NCI-H1694 treated with DMSO at 0.1 percent for 48 hours (cell line): ENCODE measurements at places on chromosomes 6 and 20.

- no peak for DNase-seq
Observed at GRCh38 chr20:14800707-14801425, 463.5 kb upstream of the FLRT3 start.

GRCh38 chr20:44153636-44154043 lies 33.3 kb downstream of the JPH2 start:
- no peak for DNase-seq

DNA sequence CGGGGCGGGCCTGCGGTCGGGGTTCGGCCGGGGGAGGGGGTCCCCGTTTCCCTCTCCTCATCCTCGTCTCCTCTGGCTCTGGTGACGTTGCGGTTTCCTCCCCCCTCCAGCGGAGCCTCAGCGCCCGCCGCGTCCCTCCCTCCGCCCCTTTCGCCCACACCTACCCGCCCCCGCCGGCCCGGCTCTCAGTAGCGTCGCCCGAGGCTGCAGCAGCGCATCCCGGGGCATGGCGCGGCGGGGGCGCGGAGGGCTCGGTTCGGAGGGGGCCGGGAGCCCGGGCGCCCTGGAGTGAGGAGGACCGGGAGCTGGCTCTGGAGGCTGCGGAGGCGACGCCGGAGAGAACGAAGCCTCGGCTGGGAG lies at the start of gene DSE:
Gene DSE, plus strand, starts transcription at position 188 of the 360 bp plus-strand sequence. CDS start 28,304 bp downstream, outside the sequence.
- DNase-seq: no peak

- DNase-seq: no peak
Observed at GRCh38 chr6:82205930-82206392, 41.6 kb downstream of the IBTK start.

- DNase-seq: no peak
Observed at GRCh38 chr6:20879526-20879925, 345.3 kb downstream of the CDKAL1 start.

DNA sequence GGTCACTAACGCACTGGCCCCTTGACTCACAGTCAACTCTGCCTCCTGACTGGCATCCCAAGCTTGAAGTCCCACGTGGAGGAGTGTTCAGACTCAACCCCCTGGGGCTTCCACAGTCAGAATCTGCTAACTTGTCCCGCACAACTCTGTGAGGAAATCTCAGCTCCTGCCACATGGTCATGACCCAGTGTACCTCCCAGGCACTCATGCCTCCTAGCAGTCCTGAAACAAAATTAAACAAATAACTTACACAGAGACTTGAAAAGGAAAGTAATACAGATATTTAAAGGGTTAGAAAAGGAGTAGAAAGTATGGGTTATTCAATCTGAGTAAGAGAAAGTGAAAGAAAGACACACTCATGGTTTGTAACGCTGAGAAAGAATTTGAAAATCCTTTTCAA lies 134.9 kb downstream of the GMDS start:
- DNase-seq: no peak

- no peak for DNase-seq
Observed at GRCh38 chr6:150875841-150876240, 10.3 kb downstream of the MTHFD1L start.

- no peak for DNase-seq
Observed at GRCh38 chr6:35008858-35009257, 119.8 kb downstream of the ANKS1A start.

- DNase-seq: no peak
Observed at GRCh38 chr6:73231986-73232391, 6.7 kb upstream of the KHDC1L start.

GRCh38 chr20:37294262-37294981 lies 5.0 kb downstream of the MANBAL start:
- no peak for DNase-seq

DNA sequence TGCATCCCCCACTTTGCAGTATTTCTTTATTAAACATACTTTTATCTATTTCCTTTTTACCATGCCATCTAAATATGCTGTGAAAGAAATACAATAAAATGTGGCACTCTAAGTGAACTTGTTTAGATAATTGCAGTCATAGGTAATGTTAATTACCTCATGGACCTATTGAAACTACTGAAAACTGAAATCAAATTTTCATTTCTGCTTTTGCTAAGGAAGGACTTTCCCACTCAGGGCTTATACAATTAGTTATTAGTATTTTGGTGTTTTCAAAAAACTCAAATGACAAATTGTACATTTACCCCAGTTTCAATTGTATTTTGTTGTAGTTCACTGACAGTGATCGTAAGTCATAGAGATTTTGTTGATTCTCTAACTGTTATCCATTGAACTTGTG lies 88.4 kb downstream of the ID4 start:
- DNase-seq: no peak

- DNase-seq: peak; percentile 60
Observed at GRCh38 chr6:156776470-156776839, 723 bp upstream of the ARID1B start.

DNA sequence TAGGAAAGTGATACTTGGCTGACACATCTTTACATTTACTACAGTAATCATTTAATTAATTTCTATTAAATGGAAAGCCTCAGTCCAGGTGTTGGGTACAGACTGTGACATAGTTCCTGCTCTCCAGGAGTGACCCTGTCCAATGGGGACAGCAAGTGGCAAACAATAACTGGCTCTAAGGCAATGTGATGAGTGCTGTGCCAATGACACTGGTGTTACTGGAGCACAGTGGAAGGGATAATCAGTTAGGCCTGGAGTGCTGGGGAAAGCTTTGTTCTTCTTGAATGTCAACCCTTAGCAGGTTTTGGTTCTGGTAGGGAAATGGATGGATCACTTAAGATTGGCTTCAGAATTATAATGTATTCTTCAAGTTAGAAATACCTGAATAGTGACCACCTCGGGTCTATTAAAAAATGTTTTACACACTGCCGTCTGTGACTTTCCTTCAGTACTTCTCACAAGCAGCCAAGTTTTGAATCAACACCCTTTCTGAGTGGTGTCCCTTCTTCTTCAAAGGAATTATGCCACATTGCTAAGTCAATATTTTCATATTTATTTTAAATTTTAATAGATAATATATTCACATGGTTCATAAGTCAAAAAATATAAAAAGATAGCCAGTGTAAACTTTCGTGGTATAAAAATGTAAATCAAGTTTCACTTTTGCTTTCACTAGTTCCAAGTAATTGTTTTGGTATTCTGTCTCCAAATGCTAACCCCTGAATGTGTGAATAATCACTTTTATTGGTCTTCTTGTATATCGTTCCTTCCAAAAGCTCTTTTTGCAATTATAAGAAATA lies 9.6 kb downstream of the CMTR1 start:
- no peak for DNase-seq

GRCh38 chr6:156616495-156616894 lies 160.7 kb upstream of the ARID1B start:
- DNase-seq: no peak

DNA sequence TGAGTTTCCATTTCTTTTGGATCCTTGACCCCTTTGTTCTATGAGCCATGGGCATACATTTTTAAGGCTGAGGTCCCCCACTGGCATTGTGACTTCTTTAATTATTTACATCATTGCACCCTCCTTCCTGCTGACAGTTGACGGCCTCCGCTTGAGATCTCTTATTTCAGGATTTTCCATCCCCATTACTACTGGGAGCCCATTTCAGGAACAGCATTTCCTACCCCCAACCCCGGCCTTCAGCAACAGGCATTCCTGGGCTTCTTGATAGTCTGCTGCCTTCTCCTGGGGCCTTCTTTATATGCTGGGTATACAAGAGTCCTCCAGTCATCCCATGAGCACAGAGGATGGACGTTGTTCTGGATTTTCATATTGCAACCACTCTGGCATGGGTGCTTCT lies 3.8 kb downstream of the ULBP1 start:
- no peak for DNase-seq

DNA sequence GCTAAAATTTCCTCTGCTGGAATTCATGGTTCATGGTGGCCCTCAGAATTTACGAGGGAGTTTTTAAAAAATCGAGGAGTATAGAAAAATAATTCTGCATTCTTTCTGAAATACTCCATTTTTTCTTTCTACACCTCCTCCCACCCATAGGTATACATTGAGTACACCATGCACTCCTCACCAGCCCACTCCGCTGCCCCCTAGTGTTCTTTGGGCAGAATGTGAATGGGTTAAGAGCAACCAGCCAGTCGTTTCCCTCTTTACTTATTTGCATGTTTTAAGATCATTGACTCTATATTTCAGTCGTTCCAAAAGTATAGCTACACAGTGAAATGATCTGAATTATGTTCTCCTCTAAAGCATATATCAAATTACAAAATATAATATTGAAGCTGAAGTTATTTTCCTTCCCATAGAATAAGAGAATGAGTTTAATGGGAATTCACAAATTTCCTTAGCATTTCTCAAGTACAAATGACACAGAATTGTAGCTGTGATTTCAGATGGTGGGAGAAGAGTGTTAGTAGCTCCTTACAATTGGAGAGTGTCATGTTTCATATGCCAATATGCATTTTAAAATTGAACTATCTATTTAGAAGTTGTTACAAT lies 977.7 kb upstream of the SLC35B3 start:
- peak; percentile 31 for DNase-seq

- DNase-seq: no peak
Observed at GRCh38 chr6:111829998-111830397, 43.3 kb downstream of the FYN start.

- DNase-seq: no peak
Observed at GRCh38 chr6:4872841-4873240, 96.6 kb downstream of the CDYL start.

DNA sequence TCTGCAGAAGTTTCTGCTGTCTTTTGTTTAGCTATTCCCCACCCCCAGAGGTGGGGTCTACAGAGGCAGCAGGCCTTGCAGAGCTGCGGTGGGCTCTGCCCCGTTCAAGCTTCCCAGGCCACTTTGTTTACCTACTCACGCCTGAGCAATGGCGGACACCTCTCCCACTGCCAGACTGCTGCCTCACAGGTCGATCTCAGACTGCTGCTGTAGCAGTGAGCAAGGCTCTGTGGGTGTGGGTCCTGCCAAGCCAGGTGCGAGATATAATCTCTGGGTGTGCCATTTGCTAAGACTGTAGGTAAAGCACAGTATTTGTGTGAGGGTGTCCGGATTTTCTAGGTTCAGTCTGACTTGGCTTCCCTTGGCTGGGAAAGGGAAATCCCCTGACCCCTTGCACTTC lies 23.6 kb upstream of the ZNF337 start:
- no peak for DNase-seq

DNA sequence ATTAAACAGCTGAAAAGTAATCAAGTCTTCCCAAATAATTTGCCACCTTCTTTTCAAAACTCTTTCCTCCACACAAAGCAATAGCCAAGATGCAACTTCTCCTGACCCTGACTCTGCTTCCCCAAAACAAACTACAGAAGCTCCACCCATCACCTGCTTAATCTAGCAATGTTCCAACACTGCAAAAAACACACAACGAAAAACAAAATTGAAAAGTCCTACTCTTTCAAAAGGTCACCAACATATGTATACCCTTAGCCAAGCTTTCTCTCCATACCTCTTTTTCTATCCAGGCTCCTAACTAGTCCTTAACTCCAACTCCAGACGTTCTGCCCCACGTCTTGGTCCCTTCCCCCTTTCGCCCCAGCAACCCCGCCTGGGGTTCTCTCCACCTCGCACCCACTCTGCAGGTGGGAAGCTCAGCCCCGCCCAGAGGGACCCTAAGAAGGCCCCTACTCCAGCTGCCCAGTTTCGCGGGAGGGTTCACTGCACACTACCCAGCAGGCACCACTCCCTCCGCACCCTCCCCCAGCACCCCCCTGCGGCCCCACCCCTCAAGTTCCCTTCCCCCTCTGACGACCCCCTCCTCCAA lies 717 bp downstream of the CSNK2A1 start:
- no peak for DNase-seq

DNA sequence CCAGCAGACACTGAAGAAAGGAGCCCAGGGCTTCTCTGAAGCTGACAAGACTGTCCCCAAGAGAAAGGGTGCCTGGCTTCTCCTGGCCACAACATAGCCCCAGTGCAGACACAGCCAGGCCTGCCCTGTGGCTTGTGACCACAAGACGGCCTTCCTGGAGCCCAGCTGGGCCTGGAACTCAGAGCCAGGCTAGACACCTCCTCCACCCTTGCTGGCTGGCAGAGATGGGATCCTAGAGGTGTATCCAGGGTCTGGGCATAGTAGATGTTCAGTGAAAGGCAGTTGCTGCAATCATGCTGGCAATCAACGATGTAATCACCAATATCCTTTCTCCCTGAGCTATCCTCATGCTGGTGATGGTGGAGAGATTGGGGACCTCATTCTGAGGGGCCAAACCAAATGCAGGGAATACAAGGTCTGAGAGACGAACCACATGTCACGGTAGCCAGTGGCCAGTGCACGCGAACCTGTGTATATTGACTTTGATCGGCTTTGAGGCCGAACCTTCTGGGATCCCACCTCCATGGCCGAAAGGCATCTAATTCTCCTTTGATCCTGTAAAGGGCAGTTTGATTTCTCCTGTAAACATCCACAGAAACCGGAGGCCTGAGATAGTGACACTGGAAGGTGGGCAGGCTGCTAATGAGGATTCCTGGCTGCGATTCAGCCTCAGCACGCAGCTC lies 115.2 kb downstream of the PSMB1 start:
- no peak for DNase-seq

- no peak for DNase-seq
Observed at GRCh38 chr20:19269737-19270340, 57.4 kb downstream of the SLC24A3 start.

DNA sequence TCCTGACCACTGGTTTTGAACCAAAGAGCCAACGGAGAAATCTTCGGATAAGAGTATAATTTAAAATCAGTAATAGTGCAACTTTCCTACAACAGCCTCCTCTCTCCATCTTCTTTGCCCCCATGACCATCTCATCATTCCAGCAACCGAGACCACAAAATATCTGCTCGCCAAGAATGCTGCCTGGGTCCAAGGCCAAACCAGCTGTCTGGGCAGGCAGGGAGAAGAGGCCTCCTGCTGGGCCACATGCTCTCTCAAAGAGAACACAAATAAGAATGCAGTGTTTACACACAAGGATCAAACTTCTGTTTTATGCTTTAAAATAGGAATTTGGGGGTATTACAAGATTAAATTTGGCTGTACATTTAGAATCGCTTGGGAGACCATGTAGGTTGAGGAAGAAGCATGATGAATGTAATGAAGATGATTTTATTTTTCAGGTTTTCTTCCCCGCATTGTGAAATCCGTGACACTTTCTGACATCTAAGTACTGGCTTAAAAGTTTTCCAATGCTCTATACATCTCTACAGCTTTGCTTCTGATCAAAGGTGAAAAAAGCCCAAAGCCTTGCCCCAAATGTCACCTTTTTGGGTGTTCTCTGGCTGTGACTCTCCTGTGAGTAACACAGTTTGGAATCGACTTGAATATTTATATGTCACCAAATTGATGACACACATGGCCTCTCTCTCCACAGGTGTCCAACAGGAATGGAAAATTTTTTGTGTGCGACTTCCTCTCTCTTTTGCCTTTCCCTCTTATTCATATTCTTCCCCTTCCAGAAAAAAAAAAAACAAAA lies 79.4 kb upstream of the PROKR2 start:
- no peak for DNase-seq
